Stimulated activated CD8-positive, alpha-beta memory T cell treated with anti-CD3 and anti-CD28 coated beads, Interleukin-4, amount 100 ng/mL, for 1 hour (primary cell): ENCODE measurements at places on chromosomes 2 and 18.

- no peak for DNase-seq
Observed at GRCh38 chr2:166361351-166362153, 14.2 kb downstream of the SCN9A start.

- no peak for DNase-seq
Observed at GRCh38 chr2:41061356-41061755, 609.5 kb upstream of the SLC8A1 start.

GRCh38 chr18:11951390-11951851 is 29.9 kb upstream of the IMPA2 start:
- no peak for DNase-seq

DNA sequence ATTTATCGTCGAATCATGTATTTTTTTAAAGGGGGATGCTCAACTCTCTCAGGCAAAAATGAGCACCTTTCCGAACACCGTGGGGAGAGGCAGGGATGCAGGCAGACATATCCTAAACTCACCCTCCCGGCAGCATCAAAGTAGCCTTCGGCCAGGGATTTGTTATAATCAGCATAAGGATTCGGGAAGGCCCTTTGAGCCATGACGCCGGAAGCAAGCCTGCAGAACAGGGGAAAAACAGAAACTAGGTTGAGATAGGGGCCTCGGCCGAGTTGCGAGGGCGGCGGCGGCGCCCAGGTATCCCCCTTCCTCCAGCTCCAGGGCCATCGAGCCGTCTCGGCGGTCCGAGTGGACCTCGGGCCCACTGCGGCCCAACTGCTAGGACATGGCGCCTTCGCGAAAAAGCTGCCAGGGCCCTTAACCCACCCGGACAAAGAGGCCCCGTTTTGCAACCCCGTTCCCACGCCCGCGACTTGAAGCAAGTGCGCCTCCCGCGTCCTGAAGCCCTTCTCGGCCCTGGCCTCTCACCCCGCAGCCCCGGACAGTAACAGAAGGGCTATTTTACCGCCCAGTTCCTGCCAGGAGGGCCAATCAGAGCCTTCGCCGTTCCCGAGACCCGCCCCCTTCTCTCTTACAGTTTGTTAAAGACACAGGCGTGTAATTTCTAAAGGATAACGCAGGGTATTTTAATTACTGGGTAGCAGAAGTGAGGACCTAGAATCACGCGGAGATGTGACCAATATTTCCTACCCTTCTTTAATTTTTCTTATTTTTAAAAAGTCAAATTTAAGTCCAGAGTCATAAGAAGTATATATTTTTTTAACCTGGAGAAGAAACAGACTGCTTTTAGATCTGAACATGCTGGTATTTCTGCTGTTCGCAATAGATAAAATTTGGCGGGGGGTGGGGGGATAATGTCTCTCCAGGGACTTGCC is at the start of gene LANCL1:
Gene LANCL1 (minus strand): TSS at position 566 of the 935 bp plus-strand sequence. CDS start 363 bp downstream, at position 203.
- DNase-seq, result peak; percentile 64

DNA sequence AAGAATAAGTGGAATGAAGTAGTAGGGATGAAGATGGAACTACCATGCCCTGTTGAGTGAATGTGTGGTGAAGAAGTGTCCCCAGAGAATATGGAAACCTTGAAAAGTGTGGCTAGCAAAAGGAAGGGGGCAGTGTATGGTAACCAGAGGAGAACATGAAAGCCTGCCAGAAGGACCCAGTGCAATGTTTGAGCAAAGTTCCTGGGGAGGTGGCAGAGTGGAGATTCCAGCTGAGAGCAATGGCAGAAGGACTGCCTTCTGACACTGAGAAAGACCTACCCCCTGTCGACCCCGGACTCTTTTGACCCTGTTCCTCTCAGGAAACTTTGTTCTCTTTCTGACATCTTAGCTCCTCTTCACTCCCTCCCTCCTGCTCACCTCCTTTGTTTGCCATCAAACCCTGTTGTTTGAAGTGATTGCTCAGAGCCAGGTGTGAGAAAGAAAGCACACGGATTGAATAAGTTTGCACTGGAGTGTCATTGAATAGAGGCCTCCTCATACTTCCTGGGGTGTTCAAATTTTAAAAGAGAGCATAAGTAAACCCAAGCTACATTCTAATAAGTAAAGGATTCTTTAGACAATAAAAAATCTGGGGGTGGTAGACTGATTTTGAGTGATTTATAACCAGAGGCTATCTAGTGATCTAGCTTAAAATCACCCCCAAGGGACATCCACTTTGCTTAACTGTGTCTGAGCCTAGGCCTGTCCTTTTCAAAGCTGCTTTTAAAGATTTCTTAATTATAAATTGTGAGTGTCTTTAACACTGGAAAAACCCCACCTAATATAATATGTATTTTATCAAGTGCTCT is 57.1 kb downstream of the TRIB2 start:
- DNase-seq, result no peak

- no peak for DNase-seq
Observed at GRCh38 chr18:76953583-76954233, 131.4 kb downstream of the ZNF236 start.

DNA sequence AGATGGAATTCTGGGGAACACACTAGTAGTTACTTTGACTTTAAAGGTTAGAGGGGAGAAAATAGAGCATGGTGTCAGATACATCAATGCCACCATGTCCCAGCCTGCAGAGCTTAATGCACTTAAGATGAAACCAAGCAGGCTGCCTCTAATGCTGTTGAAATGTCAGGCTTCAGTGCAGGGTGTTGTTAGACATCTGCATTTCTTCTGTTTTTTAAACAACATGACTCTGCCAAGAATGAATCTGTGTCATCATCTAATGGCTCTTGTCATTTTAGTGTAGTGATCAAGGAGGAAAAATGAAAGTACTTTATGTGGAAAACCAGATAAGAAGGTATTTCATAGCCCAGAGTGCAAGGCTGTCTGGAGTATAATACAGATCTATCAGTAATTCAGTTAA is 29.9 kb downstream of the LYPD1 start:
- no peak for DNase-seq

DNA sequence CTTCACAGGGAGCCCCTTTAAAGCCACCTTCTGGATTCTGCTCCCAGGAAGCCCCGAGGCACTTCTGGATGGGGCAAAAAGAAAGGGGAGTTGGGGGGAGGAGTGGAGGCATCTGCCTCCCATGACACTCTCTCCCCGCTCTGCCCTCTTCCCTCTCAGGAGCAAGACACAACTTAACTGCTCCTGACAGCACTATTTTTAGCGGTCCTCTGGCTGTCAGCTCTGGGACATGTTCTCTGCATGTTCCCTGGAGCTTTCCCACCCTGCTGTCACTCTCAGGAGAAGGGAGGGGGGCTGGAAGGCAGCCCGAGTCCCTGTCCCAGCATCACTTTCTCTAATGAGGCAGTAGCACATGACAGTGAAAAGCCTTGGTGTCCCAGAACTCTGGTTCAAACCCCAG is 32.3 kb downstream of the PLB1 start:
- no peak for DNase-seq

GRCh38 chr2:64474121-64474571 is 20.2 kb downstream of the LGALSL start:
- no peak for DNase-seq

DNA sequence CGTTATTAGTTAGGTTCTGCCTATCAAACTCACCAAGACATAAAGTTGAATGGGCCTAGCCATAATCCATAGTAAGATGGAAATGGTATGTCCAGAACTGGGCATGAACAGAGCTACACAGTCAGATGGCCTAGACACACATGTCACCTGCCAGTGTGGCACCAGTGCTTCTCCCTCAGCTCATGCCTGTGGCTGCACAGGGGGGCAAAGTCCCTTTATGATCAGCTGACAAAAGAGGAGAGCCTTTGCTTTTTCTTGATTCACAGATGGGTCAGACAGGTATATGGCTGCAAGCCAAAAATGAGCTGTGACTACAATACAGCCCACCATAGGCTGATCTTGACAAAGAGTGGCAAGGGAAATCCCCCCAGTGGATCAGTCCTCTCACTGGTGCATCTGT is 28.3 kb upstream of the STARD7 start:
- no peak for DNase-seq

GRCh38 chr2:235576337-235576910 is 82.6 kb downstream of the AGAP1 start:
- DNase-seq, result no peak

- no peak for DNase-seq
Observed at GRCh38 chr2:138581909-138582308, 80.3 kb downstream of the SPOPL start.

DNA sequence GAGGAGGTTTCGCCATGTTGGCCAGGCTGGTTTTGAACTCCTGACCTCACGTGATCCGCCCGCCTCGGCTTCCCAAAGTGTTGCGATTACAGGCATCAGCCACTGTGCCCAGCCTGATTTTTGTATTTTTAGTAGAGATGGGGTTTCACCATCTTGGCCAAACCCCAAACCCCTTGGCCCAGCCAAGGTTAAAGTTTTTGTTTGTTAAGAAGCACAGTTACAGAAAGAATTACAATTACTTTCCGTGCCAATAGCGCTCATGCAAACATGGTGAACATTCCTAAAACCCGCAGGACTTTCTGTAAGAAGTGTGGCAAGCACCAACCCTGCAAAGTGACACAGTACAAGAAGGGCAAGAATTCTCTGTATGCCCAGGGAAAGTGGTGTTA is 26.1 kb downstream of the ITSN2 start:
- DNase-seq, result no peak

DNA sequence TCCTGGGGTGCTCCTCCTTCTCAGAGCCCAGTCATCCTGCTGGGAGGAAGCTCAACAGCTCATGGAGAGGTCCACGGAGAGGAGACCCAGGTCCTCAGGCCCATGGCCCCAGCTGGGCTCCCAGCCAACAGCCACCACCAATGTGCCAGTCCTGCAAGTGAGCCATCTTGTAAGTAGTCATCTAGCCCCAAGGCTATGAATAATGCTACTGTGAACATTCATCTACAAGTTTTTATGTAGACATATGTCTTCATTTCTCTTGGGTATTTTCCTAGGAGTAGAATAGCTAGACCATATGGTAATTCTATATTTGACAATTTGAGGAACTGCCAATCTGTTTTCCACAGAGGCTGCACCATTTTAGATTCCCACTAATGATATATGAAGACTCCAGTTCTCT is 166.1 kb downstream of the MTCL1 start:
- no peak for DNase-seq

GRCh38 chr2:26718949-26719686 is 26.6 kb downstream of the KCNK3 start:
- no peak for DNase-seq

- no peak for DNase-seq
Observed at GRCh38 chr18:50749945-50750344, 69.9 kb downstream of the MRO start.

DNA sequence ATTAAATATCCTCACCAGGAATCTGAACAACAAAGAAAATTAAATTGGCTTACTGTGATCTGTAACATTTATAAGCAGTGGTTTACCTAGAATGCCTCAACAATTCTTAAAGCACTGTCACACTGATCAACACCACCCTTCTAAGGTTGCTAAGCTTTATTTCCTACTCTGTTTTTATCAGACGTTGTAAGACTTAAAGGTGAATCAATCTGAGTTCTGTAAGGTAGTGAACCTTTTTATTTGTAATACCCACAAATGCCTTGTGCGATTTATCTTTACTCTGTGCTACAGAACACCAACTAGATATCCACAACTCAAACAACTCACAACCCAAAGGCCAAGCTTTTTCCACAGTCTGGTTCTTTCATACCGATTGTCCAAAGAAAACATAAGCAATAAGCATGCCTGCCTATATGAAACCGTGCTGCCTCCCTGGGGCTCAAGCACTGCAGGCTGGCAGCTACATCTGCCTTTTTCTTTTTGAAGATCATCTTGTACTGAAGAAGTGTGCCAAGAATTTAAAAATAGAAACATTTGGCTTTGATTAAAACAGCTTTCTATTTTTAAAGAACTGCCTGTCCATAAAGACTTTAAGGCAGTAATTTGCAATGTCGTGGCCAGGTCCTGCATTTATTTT is 490.7 kb downstream of the NUP35 start:
- DNase-seq, result no peak

DNA sequence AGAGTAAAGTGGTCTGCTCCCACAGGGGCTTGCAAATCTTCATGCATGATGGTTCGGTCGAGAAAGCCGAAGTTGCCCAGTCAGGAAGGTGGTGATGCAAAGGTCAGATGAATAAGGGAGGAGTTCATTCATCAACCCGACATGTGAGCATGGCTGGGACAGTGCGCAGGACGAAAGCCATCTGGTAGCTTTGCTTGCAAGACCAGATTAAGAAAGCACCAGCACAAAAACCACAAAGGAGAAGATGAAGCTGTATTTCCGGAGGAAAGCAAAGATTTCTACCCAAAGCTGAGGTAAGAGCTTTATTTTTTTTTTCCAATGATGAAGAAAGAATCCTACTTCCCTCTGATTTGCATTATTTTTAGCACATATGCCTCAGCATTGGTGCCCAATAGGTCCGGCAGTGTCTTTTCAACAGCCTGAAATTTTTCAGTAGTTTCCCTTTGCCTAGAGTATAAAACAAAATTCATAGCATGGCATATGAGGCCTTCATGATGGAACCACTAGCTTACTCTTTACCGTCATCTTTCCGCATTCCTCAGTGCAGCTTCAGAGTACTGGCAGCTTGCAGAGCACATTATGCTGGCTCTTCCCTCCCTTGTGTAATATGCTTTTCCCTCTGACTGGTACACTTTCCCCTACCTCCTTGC is 112.0 kb upstream of the THOC1 start:
- DNase-seq, result no peak

DNA sequence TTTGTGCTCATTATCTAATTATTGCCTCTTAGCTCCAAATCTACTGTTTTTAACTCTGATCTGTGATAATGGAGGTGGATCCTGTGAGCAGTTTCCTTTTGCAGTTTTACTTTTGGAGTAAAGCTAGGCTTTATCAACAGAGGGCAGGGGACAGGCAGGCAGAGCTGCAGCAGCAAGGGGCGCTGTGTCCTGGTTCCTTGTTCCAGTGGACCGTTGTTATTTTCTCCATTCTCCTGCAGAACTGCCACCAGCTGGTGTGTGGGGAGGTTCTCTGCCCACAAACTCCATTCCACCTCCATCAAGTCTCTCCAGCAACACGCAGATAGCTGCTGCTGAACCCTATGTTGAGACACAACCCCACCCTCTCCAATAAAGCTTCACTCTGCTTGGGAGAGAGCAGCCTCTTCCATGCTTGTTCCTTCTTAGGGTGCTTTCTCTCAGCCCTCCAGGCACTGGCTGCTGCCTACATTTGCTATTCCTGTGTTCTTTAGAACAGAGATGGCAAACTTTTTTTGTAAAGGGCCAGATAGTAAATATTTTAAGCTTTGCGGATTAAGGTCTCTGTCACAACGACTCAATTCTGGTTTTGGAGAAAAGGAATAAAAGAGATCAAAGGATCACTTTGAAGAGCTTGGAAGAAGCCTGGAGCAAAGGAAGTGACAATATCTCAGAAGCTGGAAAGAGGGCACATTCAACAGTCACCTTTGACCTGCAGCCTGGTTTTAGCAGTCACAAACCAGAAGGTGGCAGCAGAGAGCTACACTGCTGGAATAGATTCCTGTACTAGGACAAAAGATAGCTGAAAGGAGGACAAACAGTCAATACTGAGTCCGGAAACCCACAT is 208.8 kb downstream of the CCDC178 start:
- peak; percentile 1 for DNase-seq

DNA sequence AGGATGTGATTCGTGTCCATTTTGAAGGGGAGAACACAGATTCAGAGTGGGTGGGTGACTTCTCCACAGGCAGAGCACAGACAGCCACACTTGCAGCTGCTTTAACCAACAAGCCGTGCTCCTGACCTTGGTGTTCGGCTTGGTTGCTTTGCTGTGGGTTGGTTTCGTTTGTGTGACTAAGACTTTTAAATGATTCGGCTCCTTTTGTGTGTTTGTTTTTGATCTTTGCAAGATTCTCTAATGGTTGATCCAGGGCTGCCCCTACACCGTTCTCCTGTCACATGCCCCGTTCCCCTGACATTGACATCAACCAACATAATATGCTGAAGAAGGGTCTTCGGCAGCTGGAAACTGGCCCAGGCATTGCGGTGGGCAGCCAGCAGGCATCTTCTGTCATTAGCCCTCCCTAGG is 95.9 kb upstream of the MBOAT2 start:
- DNase-seq, result no peak

GRCh38 chr2:12722447-12723316 is 5.9 kb downstream of the TRIB2 start:
- DNase-seq, result no peak
